ENCODE measurements at places on chromosomes 1 and 21. TPM values are rescaled to one million over a fixed set of nuclear protein-coding genes. Genes with fewer than 3 reads are reported as not detected.

- peak; percentile 24 for DNase-seq
- no peaks in the 10 kb centered on the region for H3K27me3 ChIP-seq
- no peak overlapping the region for H3K4me3 ChIP-seq
- H3K36me3 ChIP-seq = no peaks in the 10 kb centered on the region
Observed at GRCh38 chr1:9593492-9594465, 5.1 kb downstream of the TMEM201 start.

DNA sequence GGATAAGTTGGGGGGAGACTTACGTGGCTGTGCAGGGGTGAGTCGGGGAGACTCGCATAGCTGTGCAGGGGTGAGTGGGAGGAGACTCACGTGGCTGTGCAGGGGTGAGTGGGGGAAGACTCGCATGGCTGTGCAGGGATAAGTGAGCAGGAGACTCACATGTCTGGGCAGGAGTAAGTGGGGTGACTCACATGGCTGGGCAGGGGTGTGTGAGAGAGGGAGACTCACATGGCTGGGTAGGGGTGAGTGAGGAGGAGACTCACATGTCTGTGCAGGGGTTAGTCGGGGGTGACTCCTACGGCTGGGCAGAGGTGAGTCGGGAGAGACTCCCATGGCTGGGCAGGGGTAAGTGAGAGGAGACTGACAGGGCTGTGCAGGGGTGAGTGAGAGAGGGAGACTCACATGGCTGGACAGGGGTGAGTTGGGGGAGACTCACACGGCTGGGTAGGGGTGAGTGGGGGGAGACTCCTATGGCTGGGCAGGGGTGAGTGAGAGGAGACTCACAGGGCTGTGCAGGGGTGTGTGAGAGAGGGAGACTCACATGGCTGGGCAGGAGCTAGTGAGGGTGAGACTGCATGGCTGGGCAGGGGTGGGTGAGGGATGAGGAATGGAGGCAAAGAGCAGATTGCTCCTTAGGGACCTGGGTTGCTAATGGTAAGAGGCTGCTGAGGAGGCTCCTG lies 56.0 kb upstream of the ABCG1 start:
- DNase-seq = no peak
- H3K4me3 ChIP-seq = no peak overlapping the region
- no peaks in the 10 kb centered on the region for H3K36me3 ChIP-seq
- no peak overlapping the region for H3K27ac ChIP-seq
- H3K27me3 ChIP-seq = no peaks in the 10 kb centered on the region
- H3K4me1 ChIP-seq = no peaks in the 10 kb centered on the region

- H3K27ac ChIP-seq = no peak overlapping the region
- peaks cover 17% of the 10 kb centered on the region for H3K4me1 ChIP-seq
- no peaks in the 10 kb centered on the region for H3K27me3 ChIP-seq
- no peak for DNase-seq
- H3K36me3 ChIP-seq = no peaks in the 10 kb centered on the region
- no peak overlapping the region for H3K4me3 ChIP-seq
Observed at GRCh38 chr21:43603233-43603626, 56.1 kb downstream of the HSF2BP start.

- H3K4me3 ChIP-seq = no peak overlapping the region
- DNase-seq = no peak
Observed at GRCh38 chr1:83095570-83095969, 903.4 kb downstream of the TTLL7 start.

DNA sequence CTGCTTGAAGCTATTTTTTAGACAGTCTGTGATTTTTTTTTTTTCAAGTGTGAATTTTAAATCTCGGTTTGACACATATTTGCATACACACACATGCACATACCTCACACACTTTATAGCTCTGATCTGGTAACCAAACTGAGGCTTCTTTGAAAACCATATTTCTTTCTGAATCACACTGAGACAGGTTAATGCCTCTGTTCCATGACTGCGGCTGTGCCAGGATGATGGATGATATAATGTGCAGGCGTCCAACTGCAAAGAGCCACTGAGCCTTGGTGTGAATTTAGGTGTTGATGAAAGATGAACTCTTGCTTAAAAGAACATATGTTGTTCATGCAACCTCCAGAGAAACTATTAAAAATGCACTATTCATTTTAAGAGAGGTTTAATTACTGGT lies 504.0 kb upstream of the OLFM3 start:
- H3K4me3 ChIP-seq = no peak overlapping the region
- H3K36me3 ChIP-seq = no peaks in the 10 kb centered on the region
- no peaks in the 10 kb centered on the region for H3K27me3 ChIP-seq
- no peaks in the 10 kb centered on the region for H3K4me1 ChIP-seq

Gene DISP1
- total RNA-seq = 6.6 TPM

Data from Caco-2 (cell line).